NCI-H1930 (cell line): ENCODE measurements at places on chromosomes 5 and 9.

GRCh38 chr9:74007833-74008232 is 489.3 kb upstream of the RORB start:
- no peak for DNase-seq

GRCh38 chr5:35162848-35163709 is 67.2 kb downstream of the PRLR start:
- no peak for DNase-seq

DNA sequence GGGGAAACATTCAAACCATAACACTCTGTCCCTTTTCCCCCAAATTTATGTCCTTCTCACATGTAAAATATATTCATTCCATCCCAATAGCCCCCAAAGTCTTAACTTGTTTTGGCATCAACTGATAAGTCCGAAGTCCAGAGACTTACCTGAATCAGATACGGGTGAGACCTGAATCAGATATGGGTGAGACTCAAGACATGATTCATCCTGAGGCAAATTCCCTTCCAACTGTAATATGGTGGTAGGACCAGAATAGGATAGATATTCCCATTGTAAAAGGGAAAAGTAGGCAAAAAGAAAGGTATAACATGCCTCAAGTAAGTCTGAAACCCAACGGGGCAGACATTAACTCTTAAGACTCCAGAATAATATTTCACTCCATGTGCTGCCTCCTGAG is 115.6 kb upstream of the CKMT2 start:
- no peak for DNase-seq

DNA sequence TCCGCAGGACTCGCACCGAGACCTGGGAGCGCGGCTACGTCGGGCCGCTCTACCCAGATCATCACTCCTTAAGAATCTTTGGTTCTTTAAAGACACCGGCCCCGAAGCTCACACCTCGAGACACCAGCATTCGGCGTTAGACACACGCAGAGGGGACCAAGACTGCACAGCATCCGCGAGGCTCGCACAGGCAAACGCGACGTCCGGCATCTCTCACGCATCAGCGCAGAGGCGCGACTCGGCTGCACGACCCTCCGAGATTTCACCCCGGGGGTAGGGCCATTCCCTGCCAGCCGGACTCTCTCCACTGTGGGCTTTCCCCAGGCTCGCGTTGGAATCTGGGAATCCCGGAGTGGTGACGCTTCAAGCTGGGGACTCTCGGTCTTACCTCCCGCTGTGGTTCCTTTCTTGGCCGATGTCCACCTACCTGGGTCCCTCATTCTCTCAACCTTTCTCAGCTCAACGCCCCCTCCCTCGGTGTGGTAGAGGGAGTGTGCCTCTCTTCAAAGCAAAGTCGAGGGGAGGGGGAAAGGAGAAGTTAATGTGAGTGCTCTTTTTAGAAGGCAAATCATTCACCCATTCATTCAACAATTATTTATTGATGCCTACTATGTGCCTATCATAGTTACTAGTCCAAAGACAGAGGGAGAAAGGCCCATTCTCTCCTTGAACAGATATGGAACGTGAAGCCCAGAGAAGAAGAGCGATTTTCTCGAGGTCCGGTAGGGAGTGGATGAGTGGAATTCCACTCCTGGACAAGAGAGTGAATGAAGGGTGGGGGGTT is 1.3 kb upstream of the HAND1 start:
- DNase-seq, result no peak

GRCh38 chr5:154794525-154795234 is 39.5 kb downstream of the LARP1 start:
- no peak for DNase-seq

DNA sequence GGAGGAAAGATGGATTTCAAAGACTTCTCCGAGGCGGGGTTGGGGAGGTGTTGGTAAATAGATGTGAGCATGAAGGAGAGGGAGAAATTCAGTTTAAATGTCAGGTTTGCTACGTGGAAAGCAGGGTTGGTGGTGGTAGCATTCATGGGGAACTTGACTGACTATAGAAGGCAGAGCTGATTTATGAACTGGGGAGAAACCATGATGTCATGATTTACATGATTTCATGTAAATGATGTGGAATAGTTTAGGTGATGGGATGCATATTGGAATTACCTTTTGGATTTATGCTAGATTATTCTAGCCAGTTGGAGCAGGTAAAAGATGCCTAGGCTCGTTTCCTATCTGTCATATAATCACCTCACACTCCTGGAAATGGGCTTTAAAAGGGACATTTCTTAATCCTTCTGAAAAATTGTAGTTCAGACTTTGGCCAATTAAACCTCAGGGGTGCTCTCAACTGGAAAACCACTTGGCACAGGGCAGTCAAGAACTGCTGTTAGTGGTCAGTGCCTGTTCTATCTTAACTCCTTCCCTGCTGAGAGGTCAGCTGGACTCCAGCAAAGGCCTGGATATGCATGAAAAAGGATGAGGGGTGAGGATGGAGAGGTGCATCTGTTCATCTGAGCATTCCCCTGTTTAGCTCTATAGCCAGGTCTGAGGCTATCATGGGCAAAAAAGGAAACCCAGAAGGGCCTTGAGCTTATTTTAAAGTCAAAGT is 50.1 kb upstream of the BASP1 start:
- no peak for DNase-seq

- DNase-seq, result no peak
These were observed 203.8 kb downstream of the SNCAIP start for GRCh38 chr5:122515709-122516431.

DNA sequence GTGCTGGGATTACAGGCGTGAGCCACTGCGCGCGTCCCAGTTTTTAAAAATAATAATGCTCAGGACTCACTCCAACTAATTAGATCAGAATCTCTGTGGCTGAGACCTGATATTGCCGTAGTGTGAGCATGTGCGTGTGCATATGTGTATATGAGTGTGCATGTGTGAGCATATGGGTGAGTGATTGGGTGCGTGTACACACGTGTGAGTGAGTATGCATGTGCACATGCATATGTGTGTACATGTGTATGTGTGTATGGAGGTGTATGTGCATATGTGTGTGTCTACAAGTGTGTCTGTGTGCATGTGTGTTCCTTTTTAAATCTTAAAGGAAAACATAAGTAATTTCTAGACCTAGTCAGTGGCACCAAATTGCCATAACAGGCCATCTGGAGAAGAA is 54.8 kb upstream of the CKS2 start:
- DNase-seq, result no peak

DNA sequence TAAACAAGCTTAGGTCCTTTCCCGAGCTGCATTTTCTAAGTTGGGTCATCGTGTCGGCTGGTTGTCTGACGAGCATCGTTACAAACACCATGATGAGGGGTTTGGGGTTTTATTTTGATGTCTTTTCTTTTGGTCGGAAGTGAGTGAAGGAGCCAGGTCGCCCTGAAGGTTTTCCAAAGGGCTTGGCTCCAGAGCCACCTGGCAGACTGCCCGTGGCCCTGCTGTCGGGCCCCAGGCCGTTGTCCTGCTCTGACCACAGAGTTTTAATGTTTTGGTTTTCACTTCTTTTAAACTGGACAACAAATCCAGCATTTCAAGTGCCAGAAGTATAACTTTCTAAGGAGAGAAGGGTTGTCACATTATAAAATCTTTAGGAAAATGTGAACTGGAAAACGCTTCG is 42.3 kb downstream of the TENT4A start:
- no peak for DNase-seq

DNA sequence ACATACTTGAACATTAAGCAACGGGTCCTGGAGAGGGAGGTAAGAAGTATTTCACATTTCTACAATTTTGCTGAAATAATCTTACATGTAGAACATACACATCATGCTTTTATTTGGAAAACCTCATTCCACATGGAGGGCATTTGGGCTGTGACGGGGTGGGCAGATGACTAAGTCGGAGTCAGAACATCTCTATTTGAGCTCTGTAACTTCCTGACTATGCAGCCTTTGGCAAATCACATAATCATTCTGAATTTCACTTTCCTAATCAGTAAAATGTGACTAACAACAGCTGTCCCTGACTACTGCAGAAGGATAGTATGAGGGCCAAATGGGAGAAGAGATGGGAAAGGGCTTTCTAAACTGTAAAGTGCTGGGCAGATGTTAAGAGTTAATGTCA is 17.1 kb upstream of the IL6ST start:
- DNase-seq, result no peak

- DNase-seq, result no peak
These were observed 1.3 kb upstream of the SNX2 start for GRCh38 chr5:122773619-122774018.

- peak; percentile 23 for DNase-seq
These were observed 49.0 kb upstream of the TNPO1 start for GRCh38 chr5:72767289-72768010.

DNA sequence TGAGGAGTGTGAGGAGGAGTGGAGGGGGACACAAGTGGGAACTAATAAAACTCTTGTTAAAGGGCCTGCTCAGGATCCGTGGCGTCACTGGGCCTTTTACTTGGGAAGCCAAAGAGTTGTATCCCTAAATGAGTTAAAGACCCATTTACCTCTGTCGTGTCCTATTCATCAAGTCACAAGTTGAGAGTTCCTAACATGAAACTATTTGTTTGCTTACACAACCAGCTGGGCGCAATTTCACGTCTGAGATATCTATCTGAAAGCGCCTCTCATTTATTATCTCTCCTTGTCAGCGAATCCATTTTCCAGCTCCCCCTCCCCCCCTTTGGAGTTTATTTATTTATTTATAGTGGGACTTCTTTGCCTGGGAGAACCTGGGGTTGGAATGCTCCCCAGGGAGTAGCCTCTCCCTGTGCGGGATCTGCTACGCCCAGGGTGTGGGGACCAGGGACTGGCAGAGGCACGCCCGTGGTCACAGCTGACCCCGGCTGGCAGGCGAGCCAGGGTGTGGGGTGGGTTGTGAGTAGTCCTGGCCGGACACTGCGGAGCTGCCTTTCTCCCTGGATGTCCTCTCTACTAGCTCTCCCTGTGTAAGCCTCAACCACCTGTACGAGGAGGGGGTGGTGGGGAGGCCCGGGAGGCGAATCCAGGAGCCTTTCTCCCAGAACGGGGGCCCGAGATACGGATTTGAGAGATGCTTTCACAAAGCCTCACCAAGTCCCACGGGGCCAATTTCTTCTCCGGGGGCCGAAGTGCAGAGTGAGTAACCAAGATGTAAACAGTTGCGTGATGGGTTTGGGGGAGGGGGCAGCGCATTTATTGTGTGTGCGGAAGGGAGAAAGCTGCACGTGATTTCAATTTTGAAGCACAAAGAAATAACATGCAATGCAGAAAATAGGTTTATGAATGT is 15.3 kb downstream of the NR2F1 start:
- DNase-seq, result no peak

DNA sequence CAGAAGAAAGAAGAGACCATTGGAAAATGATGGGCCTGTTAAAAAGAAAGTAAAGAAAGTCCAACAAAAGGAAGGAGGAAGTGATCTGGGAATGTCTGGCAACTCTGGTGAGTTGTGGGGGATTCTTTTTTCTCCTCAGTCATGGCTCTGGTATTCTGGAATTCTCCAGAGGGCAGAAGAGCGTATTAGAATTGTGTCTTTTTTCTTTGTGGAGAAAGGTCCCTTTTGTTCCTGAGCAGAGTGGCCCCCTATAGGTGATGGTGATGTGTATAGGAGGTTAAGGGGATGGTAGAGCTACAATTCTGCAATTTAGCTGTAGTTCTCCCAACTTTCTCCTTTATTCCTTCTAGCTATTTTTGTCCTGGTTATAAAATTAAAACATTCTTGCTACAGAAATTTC is 1.6 kb upstream of the DHFR start:
- DNase-seq, result no peak

GRCh38 chr5:16437977-16438376 is 27.6 kb downstream of the ZNF622 start:
- no peak for DNase-seq

DNA sequence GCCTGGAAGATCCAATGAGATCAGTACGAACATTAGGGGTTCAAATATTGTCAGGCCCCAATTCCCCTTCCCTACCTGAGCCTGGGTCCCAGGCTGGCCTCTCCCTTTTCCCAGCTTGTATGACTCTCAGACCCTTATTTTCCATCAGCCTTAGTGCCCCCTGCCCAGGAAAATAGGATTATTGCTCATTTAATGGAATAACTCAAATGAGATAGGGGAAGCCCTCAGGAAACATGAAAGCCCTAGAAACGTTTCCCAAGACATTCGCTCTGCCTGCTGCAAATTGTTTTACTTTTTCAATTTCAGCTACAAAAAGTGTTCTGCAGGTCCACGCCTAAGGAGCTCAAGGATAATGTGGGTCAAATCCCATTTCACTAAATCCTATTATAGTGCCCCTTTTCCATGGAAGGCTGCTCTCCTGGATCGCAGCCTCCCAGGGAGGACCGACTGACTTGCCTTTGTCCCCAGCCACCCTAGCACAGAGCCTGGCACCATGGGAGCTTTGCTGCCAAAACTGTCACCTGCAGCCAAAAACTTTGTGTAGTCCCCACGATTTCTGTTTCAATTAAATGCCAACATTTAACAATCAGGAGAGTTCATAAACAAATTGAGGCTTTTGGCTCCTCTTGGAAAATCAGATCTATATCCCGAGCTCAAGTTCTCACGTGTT is 46.9 kb downstream of the THOC3 start:
- DNase-seq, result no peak

- DNase-seq, result no peak
These were observed 358.6 kb downstream of the IRX1 start for GRCh38 chr5:3954199-3954598.

DNA sequence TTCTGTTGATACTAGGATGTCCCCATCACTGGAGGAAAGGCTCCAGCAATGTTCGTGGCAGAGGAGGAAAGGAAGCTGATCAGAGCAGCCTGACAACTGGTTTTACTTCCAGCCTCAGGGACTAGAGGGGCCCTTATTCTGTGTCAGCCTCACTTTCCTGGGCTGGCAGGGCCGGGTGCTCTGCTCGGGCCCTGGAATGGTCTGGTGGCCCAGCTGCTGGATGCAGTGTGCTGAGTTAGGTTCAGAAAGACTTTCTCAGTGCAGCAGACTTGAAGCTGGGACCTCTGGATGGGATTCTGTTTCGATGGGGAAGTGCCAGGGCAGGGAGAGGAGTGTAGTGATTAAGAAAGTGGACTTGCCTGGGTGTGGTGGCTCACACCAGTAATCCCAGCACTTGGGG is 81.0 kb downstream of the MACROH2A1 start:
- no peak for DNase-seq

DNA sequence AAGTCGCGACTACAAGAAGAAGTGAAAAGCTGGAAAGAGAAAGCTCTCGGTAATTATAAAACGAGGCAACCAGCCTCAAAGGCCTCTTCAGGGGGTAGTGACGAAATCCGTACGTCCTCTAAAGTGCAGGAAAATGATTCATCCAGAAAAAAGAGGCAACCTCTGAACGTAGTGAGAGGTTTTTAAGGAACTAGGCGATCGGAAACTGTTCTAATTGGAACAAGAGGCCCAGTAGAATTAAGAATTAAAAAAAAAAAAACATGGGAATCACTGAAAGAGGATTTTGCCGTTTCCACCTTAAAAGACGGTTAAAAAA is 1.0 kb downstream of the CSNK1A1 start:
- DNase-seq, result no peak

- no peak for DNase-seq
These were observed 169.8 kb downstream of the COL23A1 start for GRCh38 chr5:178420354-178420781.

DNA sequence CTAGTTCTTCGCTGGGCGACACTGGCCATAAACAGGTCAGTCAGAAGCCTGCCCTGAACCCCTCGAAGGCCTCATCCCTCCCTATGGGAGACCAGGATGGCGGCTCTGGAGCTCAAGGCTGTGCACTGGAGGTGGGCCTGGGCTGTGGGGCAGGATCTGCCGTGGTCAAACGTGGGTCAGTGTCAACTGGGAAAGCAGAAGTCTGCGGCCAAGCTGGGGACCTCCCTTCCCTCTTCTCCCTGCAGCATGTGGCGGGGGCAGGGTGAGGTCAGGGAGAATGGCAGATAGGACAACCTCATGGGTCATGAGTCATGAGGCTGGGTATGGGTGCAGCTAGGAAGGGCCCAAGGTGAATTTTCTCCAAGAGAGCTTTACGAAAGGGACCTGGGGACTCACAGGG is 132.9 kb downstream of the RXRA start:
- no peak for DNase-seq

GRCh38 chr9:26637101-26637500 is 255.5 kb downstream of the CAAP1 start:
- DNase-seq, result no peak
